ENCODE measurements at places on chromosomes 5 and 9.
A peak's percentile ranks its signal among the peaks of the same experiment; 100 is the strongest.

- no peak for DNase-seq
These were observed 751.7 kb downstream of the TLE1 start for GRCh38 chr9:80937645-80938044.

DNA sequence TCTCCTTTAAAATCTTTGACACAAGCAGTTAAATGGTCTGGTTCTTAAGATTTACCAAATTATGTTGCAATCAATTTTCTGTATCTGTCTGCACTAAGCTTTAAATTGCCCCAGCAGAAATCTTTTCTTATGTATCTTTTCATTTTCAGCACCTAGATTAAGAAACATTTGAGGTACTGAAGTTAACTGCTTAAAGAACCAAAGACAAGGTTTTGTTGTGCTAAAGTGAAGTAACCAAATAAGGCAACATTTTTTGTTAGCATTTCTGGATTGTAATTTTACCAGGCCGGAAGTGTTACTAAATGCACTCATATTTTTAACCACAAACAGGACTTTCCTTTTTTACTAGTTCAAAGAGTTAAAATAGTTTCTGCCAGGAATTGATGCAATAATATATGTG, 24.1 kb upstream of the MTAP start:
- no peak for DNase-seq

DNA sequence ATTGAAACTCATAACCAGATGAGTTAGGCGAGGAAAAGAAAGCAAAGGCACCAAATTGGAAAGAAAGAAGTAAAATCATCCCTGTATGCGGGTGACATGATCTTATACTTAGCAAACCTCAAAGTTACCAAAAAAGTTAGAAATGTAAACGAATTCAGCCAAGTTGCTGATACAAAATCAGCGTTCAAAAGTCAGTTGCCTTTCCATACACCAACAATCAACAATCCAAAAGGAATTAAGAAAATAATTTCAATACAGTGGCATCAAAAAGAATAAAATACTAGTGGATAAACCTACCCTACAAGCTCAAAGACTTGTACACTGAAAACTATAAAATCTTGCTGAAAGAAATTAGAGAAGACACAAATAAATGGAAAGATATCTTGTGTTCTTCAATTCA, 14.5 kb downstream of the OBP2B start:
- DNase-seq, result no peak

GRCh38 chr5:141709699-141710267, 27.8 kb upstream of the ARAP3 start:
- no peak for DNase-seq

- no peak for DNase-seq
These were observed 53.1 kb upstream of the ERBIN start for GRCh38 chr5:65873181-65873750.

DNA sequence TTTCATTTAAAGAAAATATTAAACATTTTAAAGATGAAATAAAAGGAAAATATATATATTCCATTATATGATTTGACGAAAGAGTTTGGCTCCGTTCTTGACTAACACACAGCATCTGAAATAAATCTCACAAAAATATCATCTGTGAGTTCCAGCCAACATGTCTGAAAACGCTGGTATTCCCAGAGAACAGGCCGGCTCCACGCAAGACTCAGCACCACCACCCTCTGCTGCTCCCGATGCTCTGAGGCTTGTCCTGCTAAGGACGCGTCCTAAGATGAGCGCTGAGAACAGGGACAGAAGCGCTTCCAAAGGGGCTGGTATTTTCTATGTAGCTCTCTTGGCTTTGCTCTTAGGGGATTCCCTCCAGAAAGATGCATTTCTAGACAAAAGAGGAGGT, 40.6 kb upstream of the N4BP3 start:
- no peak for DNase-seq

- DNase-seq, result peak; percentile 26
These were observed at the start of gene LTC4S for GRCh38 chr5:179793468-179794139. LTC4S (plus strand) TSS chr5:179793986; CDS start chr5:179794081, 95 bp downstream.

GRCh38 chr5:103305809-103306208, 47.2 kb downstream of the MACIR start:
- DNase-seq, result no peak

GRCh38 chr9:35972093-35972492, 14.1 kb upstream of the OR2S2 start:
- DNase-seq, result no peak

DNA sequence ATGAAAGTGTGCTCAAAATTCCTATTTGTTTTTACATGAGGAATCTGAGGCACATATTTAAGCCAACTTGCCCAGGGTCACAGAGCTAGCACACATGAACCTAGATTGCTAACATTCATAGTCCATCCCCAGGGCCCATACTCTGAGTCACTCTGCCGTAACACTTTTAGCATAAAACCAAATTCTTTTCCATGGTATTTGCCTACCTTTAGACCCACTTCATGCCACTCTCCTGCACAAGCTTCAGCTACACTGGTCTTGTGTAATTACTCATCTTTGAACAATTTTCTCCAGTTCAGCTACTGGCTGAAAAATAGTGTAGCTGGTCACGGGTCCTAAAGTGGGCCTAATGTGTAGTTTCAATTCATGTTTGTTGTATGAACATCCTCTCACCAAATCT, 200.7 kb downstream of the SLC12A2 start:
- DNase-seq, result no peak

GRCh38 chr5:134133188-134133994, 18.9 kb downstream of the TCF7 start:
- DNase-seq, result no peak

DNA sequence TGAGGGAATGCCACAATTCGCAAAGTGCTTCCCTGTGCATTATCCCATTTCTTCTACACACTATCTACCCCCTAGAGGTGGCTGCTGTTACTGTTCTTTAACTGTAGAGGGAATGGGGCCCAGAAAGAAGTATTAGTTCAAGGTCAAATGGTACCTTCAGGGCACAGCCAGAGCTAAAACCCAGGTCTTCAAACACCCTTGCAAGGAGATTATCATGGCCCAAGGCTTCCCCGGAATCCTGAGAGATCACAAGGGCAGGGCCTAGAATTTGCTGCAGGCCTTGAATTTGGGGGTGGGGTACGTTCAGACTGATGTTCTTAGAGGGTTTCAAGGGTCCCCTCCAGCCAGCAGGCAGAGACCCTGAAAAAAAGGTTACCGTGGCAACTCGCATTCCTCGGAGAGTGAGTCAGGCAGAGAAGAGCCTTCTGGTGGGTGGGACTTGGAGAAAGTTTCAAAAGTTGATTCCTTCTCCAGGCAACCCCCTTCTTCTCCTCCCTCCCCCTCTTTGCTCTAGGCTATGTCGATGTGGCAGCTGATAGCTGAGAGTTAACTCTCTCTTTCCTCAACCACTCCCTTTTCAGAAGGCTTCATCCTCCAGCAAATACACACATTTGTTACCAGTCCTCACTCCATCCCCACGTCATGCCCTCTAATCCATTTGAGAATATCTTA, 1.9 kb downstream of the SPARC start:
- no peak for DNase-seq

DNA sequence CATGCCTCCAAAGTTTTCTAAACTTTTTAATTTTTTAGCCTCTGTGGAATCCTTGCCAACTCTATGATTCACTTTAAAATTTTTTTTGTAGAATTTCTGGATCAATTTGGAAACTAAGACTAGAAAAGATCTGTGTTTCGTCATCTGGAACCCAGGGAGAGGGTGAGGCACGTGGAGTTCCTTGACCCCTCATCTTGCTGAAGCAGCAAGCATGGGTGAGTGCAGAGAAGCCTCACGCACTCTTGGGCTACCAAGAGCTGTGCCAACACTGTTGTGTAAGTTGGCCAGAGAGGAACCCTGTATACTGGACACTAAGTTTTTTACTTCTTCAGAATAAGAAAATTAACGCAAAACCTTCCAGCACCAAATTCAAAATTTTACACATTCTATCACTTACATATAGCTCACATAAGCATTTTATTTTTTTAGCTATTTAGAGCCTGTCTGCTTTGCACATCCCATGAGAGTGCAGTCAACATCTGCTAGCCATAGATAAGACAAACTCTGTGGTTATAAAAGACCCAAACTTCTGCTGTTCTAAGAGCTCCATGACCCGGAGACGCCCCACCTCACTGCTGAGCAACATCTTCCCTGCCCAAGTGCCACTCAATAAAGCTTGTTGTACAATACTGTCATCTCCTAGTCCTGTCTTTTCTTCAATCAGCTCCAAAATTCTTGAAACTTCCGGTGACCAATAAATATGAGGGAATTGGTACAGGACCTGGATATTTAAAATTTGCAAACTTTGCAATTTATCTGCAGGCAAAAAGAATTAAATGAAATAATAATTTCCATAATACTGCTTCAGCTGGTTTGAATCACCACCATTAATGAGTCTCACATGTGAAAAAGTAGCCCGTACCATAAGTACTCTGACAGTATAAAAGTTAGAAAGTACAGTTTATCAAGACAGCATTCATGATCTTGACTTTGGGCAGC, 69.7 kb upstream of the ADCY2 start:
- no peak for DNase-seq

DNA sequence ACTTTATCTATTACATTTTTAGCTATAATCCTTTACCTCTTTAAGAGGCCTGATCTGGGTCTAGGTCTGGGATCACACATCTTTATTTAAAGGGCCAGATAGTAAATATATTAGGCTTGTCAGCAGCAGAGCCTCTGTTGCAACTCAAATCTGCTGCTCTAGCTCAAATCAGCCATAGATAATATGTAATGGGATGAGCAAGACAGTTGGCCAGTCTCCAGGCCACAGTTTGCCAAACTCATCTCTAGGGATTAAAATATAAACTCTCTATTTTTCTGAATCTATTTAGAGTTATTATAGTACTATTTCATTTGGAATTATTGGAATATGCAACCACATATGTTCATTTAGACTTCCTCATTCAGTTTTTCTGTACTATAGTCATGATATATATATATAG, 115.9 kb upstream of the MINAR2 start:
- DNase-seq, result no peak

- no peak for DNase-seq
These were observed 373.9 kb downstream of the CHSY3 start for GRCh38 chr5:130278136-130278535.

- DNase-seq, result no peak
These were observed 104.6 kb downstream of the CACNA1B start for GRCh38 chr9:137982200-137982599.

All from OCI-LY7 (cell line).